Cortex of kidney (tissue), 1 donor: ENCODE measurements at places on chromosomes 1 and 21.

GRCh38 chr1:152970495-152970894 lies at the start of gene SPRR4:
SPRR4 (plus strand) TSS chr1:152970648; CDS start chr1:152971891, 1,243 bp downstream.
- no peak for DNase-seq

DNA sequence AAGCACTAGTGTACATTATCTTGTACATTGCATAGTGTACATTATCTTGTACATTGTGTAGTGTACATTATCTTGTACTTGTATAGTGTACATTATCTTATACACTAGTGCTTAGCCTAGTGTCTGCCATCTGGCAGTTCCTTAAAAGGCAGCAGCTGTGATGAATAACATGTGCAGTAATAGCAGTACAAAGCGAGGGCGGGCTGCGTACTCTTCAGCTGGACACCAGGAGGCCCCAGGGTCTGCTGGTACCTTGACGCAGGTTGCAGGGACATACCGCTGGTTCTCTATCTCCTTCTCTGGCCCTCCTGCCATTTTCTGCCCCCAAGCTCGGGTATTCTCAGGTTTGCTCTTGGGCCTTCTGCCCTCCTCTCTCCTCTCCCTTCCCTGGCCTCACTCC lies 149.6 kb downstream of the SEC16B start:
- DNase-seq = no peak

GRCh38 chr1:1122078-1122811 lies 6.4 kb upstream of the C1orf159 start:
- no peak for DNase-seq

- no peak for DNase-seq
Measured at GRCh38 chr1:177368255-177368654, 197.5 kb downstream of the BRINP2 start.

DNA sequence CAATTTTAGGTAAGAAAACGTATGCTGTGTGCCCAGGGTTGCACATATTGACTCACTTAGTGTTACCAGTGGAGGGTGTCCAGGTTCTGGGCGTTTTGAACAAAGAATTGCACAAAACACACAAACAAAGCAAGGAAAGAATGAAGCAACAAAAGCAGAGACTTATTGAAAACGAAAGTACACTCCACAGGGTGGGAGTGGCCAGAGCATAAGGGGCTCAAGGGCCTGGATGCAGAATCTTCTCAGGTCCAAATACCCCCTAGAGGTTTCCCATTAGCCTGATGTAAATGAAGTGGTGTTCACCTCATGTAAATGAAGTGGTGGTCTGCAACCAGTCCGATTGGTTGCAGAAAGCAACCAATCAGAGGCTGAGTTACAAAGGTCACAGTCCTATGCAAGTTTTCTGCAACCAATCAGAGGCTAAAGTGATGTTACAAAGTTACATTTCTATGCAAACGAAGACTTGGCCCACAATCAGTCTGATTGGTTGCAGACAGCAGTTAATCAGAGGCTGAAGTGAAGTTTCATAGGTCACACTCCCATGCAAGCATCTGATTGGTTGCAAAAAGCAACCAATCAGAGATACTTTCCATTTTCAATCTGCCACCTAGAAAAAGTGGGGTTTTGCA lies 228.3 kb downstream of the ST6GALNAC3 start:
- DNase-seq = no peak

DNA sequence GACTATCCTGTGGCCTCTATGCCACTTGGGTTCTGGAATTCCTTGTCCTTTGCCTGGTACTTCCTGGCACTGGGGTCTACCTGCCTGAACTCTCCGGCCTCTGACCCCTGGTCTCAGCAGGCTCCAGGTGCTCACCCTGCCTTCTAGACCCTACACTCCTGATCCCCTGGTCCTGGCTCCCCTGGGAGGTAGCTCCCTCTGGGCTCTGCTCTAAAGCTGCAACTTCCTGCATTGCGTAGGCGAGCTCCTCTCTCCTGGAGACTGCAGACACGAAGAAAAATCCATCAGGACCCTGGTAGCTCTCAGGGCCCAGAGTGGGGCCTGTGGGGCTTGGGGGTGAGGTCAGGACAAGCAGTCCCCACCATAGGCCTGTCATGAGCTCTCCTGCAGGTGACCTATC lies 7.8 kb upstream of the PLEKHG5 start:
- no peak for DNase-seq

GRCh38 chr1:37078866-37079265 lies 44.6 kb upstream of the GRIK3 start:
- no peak for DNase-seq

- DNase-seq = no peak
Measured at GRCh38 chr1:106268070-106268469, 788.4 kb upstream of the PRMT6 start.

DNA sequence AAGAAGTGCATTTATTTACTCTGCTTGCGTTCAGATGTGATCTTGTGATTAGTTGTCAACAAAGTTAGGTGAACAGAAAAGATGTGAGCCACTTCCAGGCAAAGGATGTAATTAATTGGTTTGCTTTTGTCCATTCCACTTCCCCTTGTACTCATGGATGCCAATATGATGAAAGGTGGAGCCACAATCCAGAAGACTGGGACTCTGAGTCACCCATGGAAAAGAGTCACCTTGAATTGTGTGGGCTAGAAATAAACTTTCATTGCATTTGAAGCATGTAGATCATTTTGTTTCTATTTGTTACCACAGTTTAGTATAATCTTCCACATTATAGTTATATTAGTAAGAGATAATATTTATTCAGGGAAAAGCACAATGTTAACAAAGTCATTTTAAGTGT lies 684.2 kb downstream of the LTN1 start:
- no peak for DNase-seq

DNA sequence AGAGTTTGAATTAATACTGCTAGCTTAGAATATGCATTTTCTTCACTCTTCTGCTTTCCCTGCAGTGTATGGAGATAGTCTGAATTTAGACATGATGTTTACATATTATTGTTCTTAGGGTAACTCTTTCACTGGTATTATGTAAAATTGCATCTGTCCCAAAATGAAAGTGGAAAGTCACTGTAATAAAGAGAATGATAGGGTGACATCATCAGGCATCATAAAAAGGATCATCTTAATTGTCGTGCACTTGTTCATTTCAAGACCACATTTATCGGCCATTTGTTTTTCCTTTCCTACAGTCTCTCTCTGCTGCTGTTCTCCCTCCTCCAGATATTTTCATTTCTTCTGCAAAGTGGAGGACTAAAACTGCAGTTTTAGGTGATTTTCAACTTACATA lies 61.9 kb upstream of the ZNF281 start:
- DNase-seq = no peak

GRCh38 chr1:224565186-224565585 lies 50.9 kb upstream of the CNIH3 start:
- no peak for DNase-seq

DNA sequence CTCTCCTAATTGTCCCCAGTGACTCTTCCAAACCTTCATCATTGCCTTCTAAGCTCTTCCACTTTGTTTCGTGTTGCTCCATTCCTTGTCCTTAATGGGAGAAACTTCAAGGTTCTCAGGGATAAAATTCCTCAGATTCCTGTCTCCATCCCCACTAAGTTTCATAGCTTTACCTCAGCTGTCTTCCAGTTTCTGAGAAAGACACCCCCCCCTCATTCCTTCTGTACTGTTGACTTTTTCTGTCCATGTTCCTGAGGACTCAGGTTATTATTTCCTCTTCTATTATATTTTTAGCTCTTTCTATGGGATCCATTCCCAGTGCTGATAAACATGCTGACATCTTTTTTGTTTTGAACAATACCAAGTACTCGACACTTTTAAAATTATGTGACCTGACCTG lies 215.3 kb upstream of the PTGFR start:
- no peak for DNase-seq

DNA sequence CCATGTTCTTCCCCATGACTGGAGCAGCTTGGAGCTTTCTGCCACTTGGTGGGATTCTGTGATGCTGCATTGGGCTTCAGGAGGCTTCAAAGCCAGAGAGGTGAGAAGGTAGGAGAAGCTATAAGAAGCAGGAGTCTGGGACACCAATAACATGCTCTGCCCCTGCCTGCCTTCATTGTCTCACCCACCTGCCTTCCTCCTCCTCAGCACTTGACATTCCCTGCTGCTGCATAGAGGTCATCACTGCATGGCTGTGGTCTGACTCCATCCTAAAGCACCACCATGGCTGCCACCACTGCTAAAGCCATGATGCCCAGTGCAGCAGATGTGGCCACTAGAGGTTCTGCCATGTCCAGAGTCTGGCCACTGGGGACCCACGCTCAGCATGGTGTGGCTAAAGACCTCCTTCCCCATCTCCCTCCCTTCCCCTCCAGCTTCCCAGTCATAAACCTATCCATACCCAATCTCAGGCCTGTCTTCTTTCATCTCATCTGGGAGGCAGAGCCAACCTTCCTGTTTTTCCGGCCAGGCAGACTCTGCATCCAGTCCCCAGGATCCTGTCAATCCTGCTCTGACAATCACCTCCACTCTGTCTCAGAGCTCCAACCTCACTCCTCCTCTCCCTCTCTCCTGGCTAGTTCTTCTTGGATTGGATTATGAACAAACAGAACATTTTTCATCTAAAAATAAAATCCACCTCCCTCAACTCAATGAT lies 285.1 kb upstream of the POU3F1 start:
- no peak for DNase-seq

DNA sequence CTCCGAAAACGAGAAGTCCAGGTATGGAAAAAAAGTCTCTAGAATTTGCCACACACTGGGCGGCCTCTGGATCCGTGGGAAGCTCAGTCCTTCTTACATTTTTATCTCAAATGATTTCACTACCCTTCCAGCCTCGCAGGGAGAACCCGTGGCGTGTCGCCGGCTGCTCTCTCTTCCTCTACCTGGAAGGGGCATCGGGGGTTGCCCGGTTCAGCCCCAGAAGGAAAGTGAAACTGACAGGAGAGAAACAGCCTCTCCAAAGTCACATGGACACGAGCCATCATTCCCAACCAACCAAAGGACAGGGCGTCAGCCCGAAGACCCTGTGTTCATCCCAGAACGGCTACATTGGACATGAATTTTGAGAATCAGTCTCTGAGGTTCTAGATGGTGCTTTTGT lies 182.5 kb downstream of the ADSS2 start:
- DNase-seq = no peak

DNA sequence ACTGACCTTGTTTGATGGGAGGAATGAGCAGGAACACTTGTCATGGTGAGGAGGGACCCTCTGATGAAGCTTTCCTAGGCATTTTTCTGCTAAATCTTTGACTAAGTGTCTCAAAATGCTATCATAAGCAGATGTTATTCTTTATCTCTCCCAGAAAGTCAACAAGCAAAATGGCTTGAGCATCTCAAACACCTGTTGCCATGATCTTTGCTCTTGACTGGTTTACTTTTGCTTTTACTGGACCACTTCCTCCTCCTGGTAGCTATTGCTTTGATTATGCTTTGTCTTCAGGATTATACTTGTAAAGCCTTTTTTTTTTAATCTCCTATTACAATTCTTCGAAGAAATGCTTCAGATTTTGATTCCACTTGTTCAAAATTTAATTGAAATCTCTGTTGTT lies 157.4 kb downstream of the GPR52 start:
- no peak for DNase-seq

DNA sequence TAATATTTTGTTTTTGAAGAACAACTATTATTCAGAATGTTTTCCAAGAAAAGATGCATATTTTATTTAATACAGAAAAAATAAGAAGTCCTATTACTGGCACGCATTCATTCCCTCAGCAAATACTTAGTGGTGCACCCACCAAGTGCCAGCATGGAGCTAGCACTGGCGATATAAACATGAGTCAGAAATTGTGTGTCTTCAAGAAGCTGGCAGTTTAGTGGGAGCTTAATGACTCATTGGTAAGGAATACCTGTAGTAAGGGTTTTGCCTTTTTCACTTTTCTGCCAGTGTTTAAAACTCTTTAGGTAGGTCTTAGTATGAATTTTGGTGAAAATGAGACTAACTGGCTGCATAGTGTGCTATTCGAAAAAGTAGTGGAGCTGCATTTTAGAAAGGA lies 6.3 kb downstream of the MAGI3 start:
- DNase-seq = no peak

GRCh38 chr21:38380481-38381137 lies 117.7 kb downstream of the ERG start:
- DNase-seq = no peak

DNA sequence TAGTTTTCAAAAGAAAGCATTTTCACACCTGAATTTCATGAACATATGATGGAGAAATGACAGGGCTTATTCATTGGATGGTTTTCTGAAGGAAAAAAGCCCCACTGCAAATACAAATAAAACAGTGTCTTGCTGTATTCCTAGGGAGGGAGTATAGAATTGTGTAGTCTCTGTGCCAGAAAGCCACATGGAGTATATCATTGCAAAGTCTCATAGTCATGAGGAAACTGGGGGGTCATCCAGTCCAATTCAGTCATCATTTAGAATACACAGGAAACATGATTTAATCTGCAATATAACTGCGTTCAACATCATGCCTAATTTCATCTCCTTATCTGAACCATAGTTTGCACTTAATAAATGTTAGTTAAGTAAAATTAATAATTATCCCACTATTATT lies 222.3 kb downstream of the NTNG1 start:
- DNase-seq = no peak

DNA sequence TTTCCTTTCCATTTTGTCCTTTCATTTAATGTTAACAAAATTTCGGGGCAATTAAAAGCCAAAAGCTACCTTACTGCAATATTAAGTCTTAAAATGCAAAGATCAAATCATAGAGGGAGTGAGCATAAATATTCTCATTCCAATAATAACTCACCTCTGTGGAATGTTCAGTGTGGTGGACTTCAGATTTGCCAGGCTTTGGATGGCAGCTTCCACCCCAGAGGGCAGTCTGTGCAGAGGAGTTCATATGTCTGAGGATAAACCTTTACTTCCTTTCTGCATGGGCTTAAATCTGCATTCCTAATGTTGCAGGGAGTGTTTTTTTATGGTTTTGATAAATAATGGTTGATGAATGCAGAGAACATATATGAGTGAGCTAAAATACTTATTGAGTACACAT lies 16.3 kb downstream of the KIAA0040 start:
- no peak for DNase-seq

DNA sequence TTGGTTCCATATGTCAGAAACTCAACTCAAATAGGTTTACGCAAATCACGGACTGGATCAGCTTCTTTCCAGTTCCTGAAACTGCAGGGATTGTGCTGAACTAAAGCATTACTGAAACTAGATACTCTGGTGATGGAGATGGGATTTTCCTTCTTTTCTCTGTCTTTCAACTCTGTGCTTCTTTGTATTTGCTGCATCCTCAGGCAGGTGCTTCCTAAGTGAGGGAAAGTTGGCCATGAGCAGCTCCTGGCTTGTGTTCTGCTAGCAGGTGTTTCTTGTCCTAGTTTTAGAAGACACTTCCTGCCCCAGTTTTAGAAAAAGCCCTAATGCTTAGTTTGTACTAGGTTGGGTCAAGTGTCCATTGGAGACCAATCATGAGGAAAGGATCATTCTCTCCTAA lies 86.7 kb upstream of the USP24 start:
- DNase-seq = no peak
